Inflammatory macrophage treated with lipopolysaccharide for 4 hours (primary cell): ENCODE measurements at places on chromosomes 4 and X.

GRCh38 chrX:68083510-68083909, 349.8 kb downstream of the OPHN1 start:
- no peak for DNase-seq

GRCh38 chr4:168604496-168605373, 107.9 kb downstream of the PALLD start:
- DNase-seq, result no peak

- no peak for DNase-seq
These were observed 191.6 kb upstream of the ANKRD50 start for GRCh38 chr4:124903995-124904722.

DNA sequence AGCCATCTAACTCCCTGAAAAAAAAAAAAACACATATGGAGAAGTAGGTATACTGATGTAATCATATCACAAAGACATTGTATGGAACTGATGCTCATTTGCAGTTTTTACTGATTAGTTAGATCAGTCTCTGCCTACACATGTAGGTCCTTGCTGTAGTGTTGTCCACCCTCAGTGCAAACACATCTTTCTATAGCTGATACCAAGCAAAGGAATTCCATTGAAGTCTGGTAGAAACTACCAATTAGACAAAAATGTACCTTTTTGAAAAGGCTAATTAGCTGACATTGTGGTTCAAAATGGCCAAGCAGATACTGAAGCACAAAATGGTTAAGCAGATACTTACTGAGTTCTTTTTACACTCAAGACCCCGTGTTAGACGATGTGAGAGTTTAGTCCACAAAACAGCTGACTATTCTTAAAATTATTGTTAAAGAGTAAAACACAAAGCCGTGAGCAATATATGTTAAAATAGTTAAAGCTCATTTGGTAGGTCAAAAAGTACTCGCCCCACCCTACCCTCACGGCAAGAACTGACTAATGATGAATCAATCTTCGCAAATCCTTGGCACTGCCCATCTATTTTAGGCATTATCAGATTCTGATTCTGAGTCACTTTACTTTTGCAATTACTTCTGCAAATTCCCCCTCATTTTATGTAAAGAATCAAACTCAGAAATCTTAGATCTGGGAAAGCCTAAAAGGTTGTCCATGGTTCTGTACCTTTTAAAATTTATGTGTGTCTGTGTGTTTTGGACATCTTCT, 40.4 kb downstream of the COL4A6 start:
- DNase-seq, result no peak

DNA sequence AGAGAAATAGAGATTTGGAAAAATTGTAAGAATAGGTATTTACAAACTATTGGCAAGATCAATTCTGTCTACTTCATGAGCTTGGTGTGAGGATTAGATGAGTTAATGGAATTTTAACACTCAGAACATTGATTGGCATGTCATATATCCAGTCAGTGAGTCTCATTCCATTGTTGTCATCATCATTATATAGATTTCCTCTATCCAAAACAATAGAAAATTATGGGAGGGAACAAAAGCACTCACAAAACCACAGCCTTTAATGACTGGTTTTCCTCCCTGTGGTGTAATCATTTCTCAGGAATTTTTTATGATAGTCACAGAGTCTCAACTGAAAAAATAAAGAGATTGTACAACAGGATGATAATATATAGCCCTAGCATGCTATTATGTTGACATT, 21.1 kb downstream of the KLHL5 start:
- DNase-seq, result no peak

DNA sequence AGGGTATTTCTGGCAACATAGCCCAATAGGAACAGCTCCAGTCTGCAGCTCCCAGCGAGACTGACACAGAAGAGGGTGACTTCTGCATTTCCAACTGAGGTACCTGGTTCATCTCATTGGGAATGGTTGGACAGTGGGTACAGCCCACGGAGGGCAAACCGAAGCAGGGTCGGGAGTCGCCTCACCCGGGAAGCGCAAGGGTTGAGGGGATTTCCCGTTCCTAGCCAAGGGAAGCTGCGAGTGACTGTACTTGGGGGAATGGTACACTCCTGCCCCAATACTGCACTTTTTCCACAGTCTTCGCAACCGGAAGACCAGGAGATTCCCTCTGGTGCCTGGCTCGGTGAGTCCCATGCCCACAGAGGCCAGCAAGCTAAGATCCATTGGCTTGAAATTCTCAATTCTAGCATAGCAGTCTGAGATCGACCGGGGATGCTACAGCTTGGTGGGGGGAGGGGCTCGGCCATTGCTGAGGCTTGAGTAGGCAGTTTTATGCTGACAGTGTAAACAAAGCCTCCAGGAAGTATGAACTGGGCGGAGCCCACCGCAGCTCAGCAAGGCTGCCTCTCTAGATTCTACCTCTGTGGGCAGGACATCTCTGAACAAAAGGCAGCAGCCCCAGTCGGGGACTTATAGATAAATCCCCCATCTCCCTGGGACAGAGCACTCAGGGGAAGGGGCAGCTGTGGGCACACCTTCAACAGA, 14.0 kb upstream of the ADAD1 start:
- DNase-seq, result no peak

- no peak for DNase-seq
These were observed 167.1 kb downstream of the MAML3 start for GRCh38 chr4:139986689-139987501.
